ENCODE measurements at places on chromosomes 2 and 18.

DNA sequence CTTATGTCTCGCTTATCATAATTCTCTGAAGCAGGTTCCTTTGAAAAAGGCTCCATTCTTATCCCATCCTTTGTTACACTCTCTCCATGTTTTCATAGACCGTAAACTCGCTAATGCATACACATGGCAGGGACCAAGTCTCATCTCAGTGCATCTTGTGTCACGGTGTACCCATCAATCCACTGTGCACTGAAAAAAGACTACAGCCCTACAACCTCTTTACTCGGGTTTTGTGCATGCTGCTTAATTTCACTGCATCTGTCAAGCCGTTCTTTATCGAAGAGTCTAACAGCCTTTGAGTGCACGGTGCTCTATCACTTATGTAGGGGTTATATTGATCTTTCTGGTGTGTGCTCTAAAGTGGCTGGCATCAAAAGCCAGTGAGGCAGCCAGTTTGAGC is 302.9 kb upstream of the ERBB4 start:
- DNase-seq = no peak
- H3K27me3 ChIP-seq = no peaks in the 10 kb centered on the region
- H3K4me1 ChIP-seq = no peaks in the 10 kb centered on the region

DNA sequence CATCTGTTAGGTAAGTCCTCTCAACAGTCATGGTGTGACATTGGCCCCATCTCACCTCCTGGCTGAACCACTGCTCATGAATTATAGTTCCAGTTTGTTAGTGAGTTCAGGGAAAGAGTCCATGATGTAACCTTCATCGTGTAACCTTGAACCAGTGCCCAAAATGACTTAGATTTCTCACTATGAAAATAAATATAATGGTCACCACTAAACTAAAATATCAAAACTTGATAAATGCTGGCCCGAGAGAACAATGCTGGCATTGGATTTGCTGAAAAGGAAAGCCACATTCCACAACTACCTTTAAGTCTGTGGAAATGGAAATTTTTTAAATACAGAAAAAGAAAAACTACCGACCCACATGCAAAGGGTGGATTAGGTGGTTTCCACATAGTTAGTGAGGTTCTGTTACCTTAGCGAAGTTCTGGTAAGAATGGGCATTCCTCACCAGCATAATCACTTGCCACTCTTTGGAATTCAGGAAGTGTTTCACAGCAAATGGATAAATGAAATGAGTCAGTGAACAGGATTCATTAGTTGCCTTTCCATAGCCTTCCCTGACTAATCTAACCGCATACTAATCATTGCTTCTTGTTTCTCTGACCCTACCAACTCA is 133.9 kb upstream of the CTAGE1 start:
- no peak overlapping the region for H3K4me3 ChIP-seq
- no peaks in the 10 kb centered on the region for H3K27me3 ChIP-seq
- no peaks in the 10 kb centered on the region for H3K4me1 ChIP-seq
- no peaks in the 10 kb centered on the region for H3K36me3 ChIP-seq
- DNase-seq = no peak

GRCh38 chr2:134917360-134917865 is 1.2 kb upstream of the CCNT2 start:
- no peaks in the 10 kb centered on the region for H3K27me3 ChIP-seq
- peak overlapping the region; percentile 96 for H3K4me3 ChIP-seq
- H3K27ac ChIP-seq = peak overlapping the region; percentile 100
- H3K4me1 ChIP-seq = peaks cover 33% of the 10 kb centered on the region

DNA sequence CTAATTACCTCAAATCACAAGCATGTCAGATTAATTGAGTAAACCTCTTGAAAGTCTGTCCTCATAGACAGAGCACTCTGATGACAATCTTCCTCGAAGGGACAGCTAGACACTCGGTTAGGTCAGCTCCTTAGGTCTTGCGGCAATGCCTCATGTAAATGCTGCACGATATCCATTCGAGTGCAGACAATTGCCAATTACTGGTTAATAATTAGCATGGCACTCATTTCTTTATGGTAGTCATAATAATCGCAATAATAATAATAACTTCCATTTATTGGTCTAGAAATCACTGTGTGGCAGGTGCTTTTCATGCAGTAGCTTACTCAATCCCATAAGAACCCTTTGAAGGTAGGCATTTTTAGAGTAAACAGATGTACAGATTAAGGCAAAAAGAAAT is 44.7 kb upstream of the DSC1 start:
- no peaks in the 10 kb centered on the region for H3K36me3 ChIP-seq
- no peak overlapping the region for H3K4me3 ChIP-seq
- no peaks in the 10 kb centered on the region for H3K4me1 ChIP-seq
